ENCODE measurements at places on chromosomes 5 and 9. TPM values are rescaled to one million over a fixed set of nuclear protein-coding genes. Genes with fewer than 3 reads are reported as not detected.

- DNase-seq, result no peak
- H3K4me1 ChIP-seq, result peaks cover 45% of the 10 kb centered on the region
- no peaks in the 10 kb centered on the region for H3K27me3 ChIP-seq
- no peak overlapping the region for H3K4me3 ChIP-seq
Measured at GRCh38 chr5:175693741-175694140, 35.9 kb downstream of the HRH2 start.

- no peak overlapping the region for H3K27ac ChIP-seq
- no peaks in the 10 kb centered on the region for H3K36me3 ChIP-seq
- no peak overlapping the region for H3K4me3 ChIP-seq
- DNase-seq, result no peak
- no peaks in the 10 kb centered on the region for H3K27me3 ChIP-seq
Measured at GRCh38 chr5:173093606-173094005, 37.5 kb downstream of the CREBRF start.

DNA sequence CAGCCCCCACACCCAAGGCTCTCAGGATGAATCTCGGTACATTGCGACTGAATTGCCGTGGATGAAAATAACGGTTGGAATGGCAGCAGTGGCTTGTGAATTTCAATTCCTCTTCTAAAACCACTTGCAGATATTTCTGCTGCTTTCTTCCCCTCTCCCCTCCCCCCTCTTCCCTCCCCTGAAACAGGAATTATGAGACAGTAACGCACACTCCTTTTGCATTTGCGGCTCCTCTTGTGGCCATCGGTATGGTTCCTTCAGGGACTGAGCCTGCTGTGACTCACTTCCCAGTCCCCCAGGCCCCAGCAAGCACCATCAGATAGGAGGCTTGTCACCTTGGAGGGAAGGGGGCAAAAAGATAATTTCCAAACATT, 9.7 kb downstream of the DCANP1 start:
- peaks cover 18% of the 10 kb centered on the region for H3K27me3 ChIP-seq
- H3K4me3 ChIP-seq, result no peak overlapping the region
- no peaks in the 10 kb centered on the region for H3K36me3 ChIP-seq

- peak overlapping the region; percentile 96 for H3K4me3 ChIP-seq
- H3K4me1 ChIP-seq, result peaks cover 39% of the 10 kb centered on the region
- DNase-seq, result no peak
Measured at GRCh38 chr5:6376974-6377520, 1.3 kb downstream of the MED10 start.

- no peaks in the 10 kb centered on the region for H3K4me1 ChIP-seq
- no peaks in the 10 kb centered on the region for H3K36me3 ChIP-seq
- H3K27ac ChIP-seq, result no peak overlapping the region
- H3K27me3 ChIP-seq, result peaks cover 3% of the 10 kb centered on the region
- no peak overlapping the region for H3K4me3 ChIP-seq
Measured at GRCh38 chr5:127645300-127645726, 3.6 kb upstream of the CTXN3 start.

DNA sequence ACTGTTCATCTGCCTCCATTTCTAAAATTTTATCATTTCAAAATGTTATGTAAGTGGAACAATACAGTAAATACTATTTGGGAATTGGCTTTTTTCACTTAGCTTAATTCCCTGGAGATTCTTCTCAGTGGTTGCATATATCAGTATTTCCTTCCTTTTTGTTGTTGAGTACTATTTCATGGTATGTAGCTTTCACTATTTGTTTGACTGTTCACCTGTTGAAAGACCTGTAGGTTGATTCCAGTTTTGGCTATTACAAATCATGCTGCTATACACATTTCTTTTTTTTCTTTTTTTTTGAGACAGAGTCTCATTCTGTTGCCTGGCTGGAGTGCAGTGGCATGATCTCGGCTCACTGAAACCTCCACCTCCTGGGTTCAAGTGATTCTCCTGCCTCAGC, 33.0 kb upstream of the PWWP2A start:
- peaks cover 1% of the 10 kb centered on the region for H3K4me1 ChIP-seq
- DNase-seq, result no peak

GRCh38 chr9:131306397-131307004, 17.0 kb downstream of the PLPP7 start:
- H3K36me3 ChIP-seq, result no peaks in the 10 kb centered on the region
- H3K4me1 ChIP-seq, result peaks cover 10% of the 10 kb centered on the region
- H3K27ac ChIP-seq, result no peak overlapping the region
- no peak for DNase-seq

The MYOT gene
- not detected for total RNA-seq

The GABRA1 gene
- total RNA-seq, result not detected

The PCDHGB1 gene
- 0.48 TPM for total RNA-seq

The SLC6A18 gene
- total RNA-seq, result not detected

The SLC25A2 gene
- 0.16 TPM for total RNA-seq

The MBLAC2 gene
- 6.1 TPM for total RNA-seq
